ENCODE measurements at places on chromosomes 7 and 10.
A peak's percentile ranks its signal among the peaks of the same experiment; 100 is the strongest.

GRCh38 chr10:64091897-64092296, 570.7 kb downstream of the REEP3 start:
- DNase-seq, result peak; percentile 56

DNA sequence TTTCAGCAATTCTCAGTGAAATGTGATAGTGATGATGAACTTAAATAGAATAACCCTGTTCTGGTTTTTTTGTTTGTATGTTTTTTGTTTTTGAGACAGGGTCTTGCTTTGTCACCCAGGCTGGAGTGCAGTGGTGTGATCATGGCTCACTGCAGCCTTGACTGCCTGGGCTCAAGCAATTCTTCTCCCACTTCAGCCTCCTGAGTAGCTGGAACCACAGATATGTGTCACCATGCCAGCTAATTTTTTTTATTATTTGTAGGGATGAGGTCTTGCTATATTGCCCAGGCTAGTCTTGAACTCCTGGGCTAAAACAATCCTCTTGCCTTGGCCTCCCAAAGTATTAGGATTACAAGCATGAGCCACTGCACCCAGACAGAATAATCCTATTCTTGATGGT, 14.3 kb upstream of the COL17A1 start:
- no peak for DNase-seq

DNA sequence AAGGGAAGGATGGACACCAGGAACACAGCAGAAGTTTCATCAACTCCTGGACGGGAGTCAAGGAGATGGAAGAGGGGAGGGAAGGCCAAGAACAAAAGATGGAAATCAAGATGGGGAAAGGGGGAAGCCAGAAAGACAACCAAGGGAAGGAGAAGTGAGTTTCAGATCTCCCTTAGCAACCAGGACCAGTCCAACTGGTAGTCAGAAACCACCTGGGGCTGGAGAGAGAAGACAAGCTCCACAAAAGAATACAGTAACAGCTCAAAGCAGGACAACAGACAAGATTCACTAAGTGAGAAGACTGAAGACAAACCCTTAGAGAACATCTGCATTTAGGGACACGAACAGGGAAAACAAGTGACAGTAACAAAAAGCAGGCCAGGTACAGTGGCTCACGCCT, 30.6 kb downstream of the CDCA7L start:
- no peak for DNase-seq

DNA sequence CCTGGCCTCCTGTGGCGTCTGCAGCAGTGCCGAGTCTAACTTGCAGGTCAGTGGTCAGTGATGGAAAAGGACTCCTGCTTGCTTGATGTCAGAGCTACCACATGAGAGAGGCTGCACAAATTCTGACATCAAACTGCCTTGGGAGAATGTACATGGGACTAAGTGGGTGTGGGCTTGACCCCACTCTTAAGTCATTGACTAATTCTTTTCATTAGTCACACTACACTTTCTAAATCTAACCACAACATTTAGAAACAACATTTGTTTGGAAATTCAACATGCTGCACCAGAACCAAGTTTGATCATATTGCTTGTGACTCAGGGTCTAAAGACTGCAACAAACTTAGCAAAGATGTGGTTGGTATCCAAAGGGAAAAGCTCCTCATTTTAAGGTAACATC, 24.4 kb upstream of the CDC14C start:
- no peak for DNase-seq

DNA sequence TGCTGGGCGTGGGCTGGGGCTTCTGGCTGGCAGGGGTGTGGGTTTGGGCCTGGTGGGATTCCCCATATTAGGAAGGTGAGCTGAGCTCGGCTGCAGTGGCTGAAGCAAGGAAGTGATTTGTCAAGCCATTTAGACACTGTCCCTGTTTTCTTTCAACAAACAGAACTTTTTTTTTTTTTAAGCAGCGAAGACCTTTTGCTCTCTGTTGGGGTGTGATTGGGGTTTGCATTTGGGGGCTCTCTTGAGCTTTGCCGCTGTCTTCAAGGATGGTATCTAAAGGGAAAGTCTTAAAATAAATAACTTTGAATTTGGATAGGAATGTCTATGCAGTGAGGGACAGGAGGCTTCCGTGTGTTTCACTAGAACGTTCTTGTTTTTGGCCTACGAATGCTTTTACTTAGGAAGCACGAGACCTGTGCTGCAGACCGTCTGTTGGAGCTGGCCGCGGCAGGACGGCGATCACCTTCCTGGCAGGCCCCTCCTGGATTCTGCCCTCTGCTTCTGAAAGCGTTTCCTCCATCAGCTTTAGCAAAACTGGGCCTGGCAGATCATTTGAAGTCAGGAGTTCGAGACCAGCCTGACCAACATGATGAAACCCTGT, 43.9 kb downstream of the FOXK1 start:
- no peak for DNase-seq

- peak; percentile 57 for DNase-seq
These were observed 71.0 kb downstream of the SEMA3D start for GRCh38 chr7:85115862-85116261.

DNA sequence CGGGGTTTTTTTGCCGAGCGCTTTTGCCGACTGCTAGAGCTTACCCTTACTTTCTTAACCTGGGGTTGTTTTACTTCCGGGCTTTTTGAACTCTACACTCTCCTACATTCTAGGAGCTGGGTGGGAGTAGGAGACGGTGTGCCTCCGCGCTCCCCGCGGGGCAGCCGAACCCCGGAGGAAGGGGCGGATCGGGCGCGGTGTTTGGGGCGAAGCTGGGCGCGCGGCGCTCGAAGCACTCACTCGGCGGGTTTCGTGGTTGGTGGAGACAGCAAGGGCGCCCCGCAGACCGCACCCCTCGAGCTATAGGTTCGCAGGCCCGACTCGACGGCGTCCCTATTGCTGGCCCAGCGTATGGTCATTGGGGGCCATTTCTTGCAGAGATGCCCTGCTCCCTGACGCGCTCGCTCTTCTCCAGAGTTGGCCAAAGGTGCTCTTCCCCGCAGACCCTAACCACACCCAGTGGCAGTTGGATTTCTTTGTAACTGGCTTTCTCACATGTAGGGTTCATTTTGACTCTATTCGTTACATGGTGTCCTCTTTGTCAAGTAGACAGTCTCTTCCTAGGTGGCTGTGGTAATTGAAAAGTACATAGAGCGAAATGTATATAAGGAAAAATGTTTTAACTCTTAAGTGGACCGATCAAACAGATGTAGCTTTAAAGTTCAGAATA, 364 bp downstream of the ZNF518A start:
- DNase-seq, result peak; percentile 92

DNA sequence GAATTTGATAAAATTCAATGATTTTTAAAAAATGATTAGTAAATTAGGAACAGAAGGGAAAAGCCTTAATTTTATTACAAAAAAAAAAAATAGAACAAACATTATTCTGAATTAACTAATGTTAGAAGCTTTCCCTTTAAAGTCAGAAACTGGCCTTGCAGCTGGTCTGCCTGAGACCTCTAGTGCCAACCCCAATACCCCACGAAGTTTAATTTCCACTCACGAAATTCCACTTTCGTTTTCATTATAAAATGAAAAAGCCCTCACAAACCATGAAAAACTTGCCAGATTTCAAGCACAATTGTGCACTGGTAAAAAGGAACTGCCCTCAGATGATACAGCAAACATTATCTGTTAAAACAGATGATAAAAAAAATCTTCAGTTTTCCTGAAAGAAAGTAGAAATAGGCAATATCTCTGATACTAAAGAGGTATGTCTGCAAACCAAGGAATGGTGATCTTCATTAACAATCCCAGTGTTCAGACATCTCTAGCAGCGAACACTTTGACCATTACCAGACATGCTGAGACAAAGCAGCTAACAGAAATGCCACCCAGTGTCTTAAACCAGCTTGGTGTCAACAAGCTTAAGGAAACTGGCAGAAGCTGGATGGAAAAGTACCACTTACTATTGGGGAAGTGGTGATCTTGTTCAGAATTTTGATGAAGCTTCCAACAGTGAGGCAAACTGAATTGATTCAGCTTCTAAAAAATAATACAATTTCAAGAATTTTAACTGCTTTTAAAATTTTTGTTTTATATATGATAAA, 80.2 kb downstream of the PALS2 start:
- DNase-seq, result no peak

GRCh38 chr10:33287112-33287511, 47.4 kb downstream of the NRP1 start:
- DNase-seq, result peak; percentile 72

- no peak for DNase-seq
These were observed 285.5 kb upstream of the IGFBP3 start for GRCh38 chr7:46206476-46207060.

GRCh38 chr10:62911210-62911963, 95.2 kb upstream of the EGR2 start:
- DNase-seq, result no peak

DNA sequence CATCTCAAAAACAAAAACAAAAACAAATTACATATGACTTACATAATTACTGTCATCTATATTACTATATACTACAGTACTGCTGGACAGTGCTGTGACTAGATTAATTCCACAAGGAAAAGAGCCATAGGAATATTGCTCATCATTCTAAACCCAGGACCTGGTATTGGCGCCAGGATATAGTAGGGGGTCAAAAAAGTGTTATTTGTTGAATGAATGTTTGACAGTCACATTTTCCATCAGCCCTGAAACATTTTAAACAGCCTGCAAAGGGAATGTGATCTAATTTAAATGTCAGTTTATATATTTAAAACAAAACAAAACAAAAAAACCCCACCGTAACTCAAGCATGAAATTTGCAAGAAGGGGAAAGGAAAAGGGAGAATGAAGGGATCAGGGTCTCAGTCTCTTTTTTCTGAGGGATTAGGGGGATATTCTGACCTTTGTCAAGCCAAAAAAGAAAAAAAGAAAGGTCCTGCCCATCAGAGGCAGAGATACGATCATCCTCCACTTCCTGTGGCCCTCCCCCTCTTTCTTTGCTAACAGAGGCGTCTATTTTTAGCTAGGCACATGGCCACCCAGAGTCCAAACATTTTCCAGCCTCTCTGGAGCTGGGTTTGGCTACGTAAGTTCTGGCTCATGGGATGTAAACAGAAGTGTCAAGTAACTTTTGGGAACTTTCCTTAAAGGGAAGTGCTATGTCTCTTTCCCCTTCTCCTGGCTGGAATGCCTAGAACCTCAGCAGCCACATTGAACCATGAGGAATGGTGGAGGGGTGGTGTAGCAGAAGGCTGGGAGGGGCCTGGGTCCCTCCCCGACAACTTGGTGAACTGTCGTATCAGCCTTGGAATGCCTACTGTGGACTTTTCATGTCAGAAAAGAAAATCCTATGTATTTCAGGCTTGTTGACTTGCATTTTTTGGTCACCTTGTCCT, 44.6 kb upstream of the DLG5 start:
- peak; percentile 63 for DNase-seq

GRCh38 chr10:75295868-75296441, 60.2 kb upstream of the COMTD1 start:
- DNase-seq, result no peak

- DNase-seq, result no peak
These were observed 39.4 kb downstream of the CHST15 start for GRCh38 chr10:124053971-124054370.

GRCh38 chr10:71238626-71239025, 26.3 kb downstream of the UNC5B start:
- no peak for DNase-seq

DNA sequence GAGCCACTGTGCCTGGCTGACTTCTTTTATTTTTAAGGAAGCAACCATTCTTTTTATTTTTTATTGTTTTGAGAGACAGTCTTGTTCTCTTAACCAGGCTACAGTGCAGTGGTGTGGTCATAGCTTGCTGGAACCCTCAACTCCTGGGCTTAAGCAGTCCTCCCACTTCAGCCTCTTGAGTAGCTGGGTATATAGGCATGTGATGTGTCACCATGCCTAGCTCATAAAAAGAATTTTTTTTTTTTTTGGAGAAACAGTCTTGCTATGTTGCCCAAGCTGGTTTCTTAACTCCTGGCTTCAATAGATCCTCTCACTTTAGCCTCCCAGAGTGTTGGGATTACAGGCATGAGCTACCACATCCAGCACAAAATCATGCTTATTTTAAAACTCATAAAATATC, 5.8 kb downstream of the MCU start:
- DNase-seq, result peak; percentile 35

GRCh38 chr10:106815427-106816043, 349.0 kb downstream of the SORCS1 start:
- no peak for DNase-seq

GRCh38 chr7:78099715-78100394, 301.3 kb downstream of the PHTF2 start:
- DNase-seq, result no peak

DNA sequence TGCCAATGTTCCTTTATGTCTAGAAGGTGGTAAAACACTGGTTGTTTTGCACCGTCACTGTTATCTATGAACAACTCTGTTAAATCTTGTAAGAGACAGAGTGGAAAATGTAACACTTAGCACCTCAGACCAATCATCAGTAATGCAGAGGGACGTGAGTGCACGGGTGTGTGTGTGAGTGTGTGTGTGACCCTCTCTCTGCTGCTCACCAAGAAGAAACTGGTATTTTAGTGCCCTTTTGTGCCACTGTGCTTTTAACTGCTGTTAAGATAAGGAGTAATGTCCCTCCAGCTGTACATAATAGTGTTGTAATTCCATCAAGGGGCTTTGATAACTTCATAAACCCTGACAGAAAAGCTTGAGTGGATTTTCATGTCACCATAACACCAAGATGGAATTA, 130.1 kb downstream of the CREB5 start:
- DNase-seq, result no peak

DNA sequence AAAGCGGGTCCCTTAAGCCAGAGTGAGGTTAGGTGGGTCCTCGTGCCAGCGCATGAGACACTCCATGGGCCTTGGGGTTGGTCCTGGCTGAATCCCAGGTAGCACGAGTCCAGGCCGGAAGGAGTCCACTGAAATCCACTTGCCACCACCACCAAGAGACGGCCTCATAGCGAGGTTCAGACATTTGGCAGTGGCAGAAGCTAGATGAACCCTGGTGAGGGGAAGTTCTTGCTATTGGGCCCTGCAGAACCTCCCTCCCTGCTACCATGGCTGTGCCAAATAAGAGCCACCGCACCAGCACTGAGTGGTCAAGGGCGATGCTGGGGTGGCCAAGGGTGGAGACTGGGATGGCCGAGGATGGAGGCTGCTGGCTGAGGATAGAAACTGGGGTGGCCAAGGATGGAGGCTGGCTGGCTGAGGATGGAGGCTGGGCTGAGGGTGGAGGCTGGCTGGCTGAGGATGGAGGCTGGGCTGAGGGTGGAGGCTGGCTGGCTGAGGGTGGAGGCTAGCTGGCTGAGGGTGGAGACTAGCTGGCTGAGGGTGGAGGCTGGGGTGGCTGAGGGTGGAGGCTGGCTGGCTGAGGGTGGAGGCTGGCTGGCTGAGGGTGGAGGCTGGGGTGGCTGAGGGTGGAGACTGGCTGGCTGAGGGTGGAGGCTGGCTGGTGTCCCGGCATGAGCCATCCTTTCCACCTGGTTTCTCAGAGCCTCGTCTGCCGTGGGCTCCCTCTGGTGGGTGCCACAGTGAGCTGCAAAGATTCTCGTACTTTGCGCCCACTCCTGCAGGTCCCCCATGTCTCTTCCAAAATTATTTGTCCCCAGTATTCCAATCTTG, 88.2 kb downstream of the ELFN1 start:
- DNase-seq, result peak; percentile 59

GRCh38 chr10:132189016-132189415, 2.3 kb downstream of the DPYSL4 start:
- no peak for DNase-seq

All from DMS53 (cell line).